ENCODE measurements at places on chromosomes 7 and 10. TPM values are rescaled to one million over a fixed set of nuclear protein-coding genes. Genes with fewer than 3 reads are reported as not detected.

- no peaks in the 10 kb centered on the region for H3K36me3 ChIP-seq
- H3K27ac ChIP-seq, result no peak within 1 kb of the TSS
- no peak within 1 kb of the TSS for H3K4me3 ChIP-seq
- H3K27me3 ChIP-seq, result no peaks in the 10 kb centered on the region
These were observed at the start of gene BLNK for GRCh38 chr10:96271016-96271815. Gene BLNK, minus strand, starts transcription at chr10:96271569. Its CDS starts 171 bp downstream, at chr10:96271398.

- no peaks in the 10 kb centered on the region for H3K36me3 ChIP-seq
- no peak overlapping the region for H3K4me3 ChIP-seq
- H3K4me1 ChIP-seq, result no peaks in the 10 kb centered on the region
These were observed 24.4 kb downstream of the MTURN start for GRCh38 chr7:30159163-30159562.

GRCh38 chr7:101990811-101991418 lies 173.5 kb downstream of the CUX1 start:
- H3K27me3 ChIP-seq, result no peaks in the 10 kb centered on the region
- H3K4me1 ChIP-seq, result peaks cover 2% of the 10 kb centered on the region
- DNase-seq, result no peak
- H3K27ac ChIP-seq, result no peak overlapping the region
- H3K36me3 ChIP-seq, result peaks cover 2% of the 10 kb centered on the region

DNA sequence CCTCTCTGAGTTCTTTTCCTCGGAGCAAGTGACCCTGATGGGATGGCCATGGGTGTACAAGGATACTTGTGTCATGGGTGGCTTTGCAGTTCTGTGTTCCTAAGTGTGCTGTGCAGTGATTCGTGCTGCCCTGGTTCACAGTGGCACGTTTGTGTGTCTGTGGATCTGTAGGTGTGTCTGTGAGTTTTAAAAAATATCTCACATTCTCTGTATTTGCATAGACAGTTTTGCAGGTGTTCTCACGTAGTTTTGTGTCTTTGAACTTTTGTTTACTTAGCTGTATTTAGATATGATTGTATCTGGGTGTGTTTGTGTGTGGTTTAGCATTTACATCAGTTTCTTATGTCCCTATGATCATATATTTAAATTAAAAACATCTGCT lies 3.7 kb downstream of the ZNF775 start:
- DNase-seq, result no peak
- no peaks in the 10 kb centered on the region for H3K36me3 ChIP-seq
- no peak overlapping the region for H3K27ac ChIP-seq
- H3K27me3 ChIP-seq, result no peaks in the 10 kb centered on the region

- H3K27me3 ChIP-seq, result peaks cover 3% of the 10 kb centered on the region
These were observed 554 bp downstream of the FRA10AC1 start for GRCh38 chr10:93701866-93702209.

- no peaks in the 10 kb centered on the region for H3K36me3 ChIP-seq
- DNase-seq, result no peak
- no peaks in the 10 kb centered on the region for H3K27me3 ChIP-seq
- H3K27ac ChIP-seq, result peak overlapping the region; percentile 86
These were observed 722 bp downstream of the UPF2 start for GRCh38 chr10:12041766-12042408.

DNA sequence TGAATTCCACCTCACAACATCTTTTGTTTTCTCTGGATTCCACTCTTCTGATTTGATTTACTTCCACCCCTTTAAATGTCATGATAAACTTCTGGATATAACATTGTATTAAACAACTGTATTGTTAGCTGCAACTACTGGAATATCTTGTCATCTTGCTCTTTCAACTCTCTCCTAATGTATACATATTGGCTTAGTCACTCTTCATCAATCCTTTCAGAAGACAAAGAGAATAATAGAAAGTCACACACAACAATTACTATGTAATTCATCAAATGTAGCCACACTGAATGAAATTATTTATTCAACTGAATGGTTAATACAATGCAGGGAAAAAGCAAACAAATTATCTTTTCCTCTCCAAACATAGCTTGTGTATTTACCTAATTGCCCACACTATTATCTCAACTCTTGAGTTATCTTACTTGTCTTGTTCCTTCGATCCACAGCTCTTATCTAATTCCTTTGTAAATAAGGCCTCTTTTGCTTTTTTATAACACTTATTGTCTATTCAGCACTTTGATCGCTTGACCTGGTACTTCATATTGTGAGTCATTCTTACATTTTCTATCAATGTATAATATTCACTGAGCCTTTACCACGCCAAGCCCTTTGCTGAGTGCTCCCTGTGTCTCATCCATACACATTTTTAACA lies 16.7 kb downstream of the SEMA3A start:
- H3K27me3 ChIP-seq, result no peaks in the 10 kb centered on the region
- no peak for DNase-seq
- peaks cover 4% of the 10 kb centered on the region for H3K36me3 ChIP-seq
- H3K4me3 ChIP-seq, result no peak overlapping the region

- H3K27me3 ChIP-seq, result no peaks in the 10 kb centered on the region
- H3K27ac ChIP-seq, result no peak overlapping the region
- H3K4me3 ChIP-seq, result no peak overlapping the region
These were observed 98.7 kb downstream of the NOC3L start for GRCh38 chr10:94264085-94264484.

DNA sequence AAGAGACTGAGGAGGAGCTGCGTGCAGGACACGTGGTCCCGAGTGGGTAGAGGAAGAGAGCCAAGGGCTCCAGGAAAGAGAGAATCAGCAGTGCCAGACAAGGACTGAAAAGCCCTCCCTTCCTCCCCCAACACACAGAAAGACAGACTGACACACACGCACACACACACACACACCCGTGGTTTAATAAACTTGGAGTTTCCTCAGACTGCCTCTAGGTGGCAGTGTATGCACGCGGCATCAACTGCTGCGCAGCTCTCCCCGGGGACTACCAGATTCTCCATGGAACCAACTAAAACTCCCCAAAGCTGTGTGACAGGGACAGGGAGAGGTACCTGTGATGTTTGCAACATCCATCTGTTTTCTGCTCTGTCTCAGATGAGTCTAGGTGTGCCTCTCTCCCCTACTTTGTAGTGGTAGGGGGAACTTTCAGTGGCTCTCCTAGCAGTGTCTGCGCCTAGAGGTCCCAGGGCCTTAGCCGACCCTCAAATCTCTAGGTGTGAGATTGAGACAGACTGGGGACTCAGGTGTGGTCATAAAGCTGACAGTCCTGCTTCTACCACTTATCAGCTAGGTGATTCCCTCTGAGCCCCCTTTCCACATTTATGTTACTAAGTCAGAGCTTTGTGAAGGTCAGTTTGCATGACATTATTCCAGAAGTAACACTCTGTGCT lies 9.3 kb upstream of the TSPAN14 start:
- no peak overlapping the region for H3K4me3 ChIP-seq
- peaks cover 1% of the 10 kb centered on the region for H3K4me1 ChIP-seq
- H3K27me3 ChIP-seq, result no peaks in the 10 kb centered on the region
- H3K27ac ChIP-seq, result no peak overlapping the region
- peak; percentile 79 for DNase-seq

- no peak overlapping the region for H3K27ac ChIP-seq
- no peaks in the 10 kb centered on the region for H3K4me1 ChIP-seq
- H3K27me3 ChIP-seq, result no peaks in the 10 kb centered on the region
- no peaks in the 10 kb centered on the region for H3K36me3 ChIP-seq
- no peak overlapping the region for H3K4me3 ChIP-seq
These were observed 22.4 kb downstream of the NPC1L1 start for GRCh38 chr7:44518761-44519160.

DNA sequence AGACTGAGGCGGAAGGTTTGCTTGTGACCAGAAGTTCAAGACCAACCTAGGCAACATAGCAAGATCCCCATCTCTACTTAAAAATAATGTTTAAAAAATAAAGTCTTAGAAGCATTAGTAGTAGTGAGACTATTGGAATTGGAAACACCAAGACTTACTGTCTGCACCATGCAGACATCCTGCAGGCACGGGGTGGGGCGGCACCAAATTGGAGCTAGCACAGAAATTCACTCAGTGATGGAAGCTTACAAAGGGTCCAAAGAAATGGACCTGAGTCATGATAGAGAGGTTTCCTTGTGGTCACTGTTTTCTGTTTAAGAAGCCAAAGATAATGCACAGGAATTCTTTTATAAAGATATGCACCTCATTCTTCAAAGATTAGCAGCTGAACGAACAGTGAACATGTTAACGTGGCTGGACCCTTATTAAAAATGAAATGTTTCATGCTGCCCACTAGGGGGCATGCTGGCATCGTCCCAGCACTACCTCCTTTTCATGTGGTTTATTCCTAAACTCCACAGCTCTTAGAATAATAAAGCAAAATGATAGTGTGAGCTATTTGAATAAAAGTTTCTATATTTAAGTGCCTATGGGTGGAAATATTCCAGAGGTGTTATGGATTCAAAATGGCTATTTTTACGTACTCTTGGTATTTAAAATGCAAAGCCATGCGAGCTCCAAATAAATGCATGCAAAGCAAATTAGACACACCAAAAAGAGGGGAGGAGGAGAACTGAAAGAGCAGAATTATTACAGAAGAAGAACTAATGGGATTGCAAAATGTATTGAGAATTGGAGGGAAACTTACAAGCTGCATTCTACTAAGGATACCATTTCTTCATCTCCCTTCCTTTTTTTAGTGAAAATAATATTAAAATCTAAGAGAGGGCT lies 28.6 kb downstream of the PDSS1 start:
- no peak overlapping the region for H3K4me3 ChIP-seq
- no peak overlapping the region for H3K27ac ChIP-seq
- DNase-seq, result peak; percentile 70

- no peak for DNase-seq
- peaks cover 38% of the 10 kb centered on the region for H3K36me3 ChIP-seq
- H3K4me3 ChIP-seq, result no peak overlapping the region
- no peaks in the 10 kb centered on the region for H3K27me3 ChIP-seq
These were observed 52.6 kb downstream of the ITGB1 start for GRCh38 chr10:32905466-32905865.

GRCh38 chr10:83607959-83608745 lies 531.2 kb upstream of the GHITM start:
- H3K4me3 ChIP-seq, result no peak overlapping the region
- no peaks in the 10 kb centered on the region for H3K27me3 ChIP-seq
- DNase-seq, result no peak
- H3K36me3 ChIP-seq, result no peaks in the 10 kb centered on the region
- no peaks in the 10 kb centered on the region for H3K4me1 ChIP-seq

GRCh38 chr10:73771722-73772280 lies 10.0 kb upstream of the CHCHD1 start:
- H3K27me3 ChIP-seq, result no peaks in the 10 kb centered on the region
- DNase-seq, result peak; percentile 19
- H3K27ac ChIP-seq, result peak overlapping the region; percentile 99
- H3K36me3 ChIP-seq, result peaks cover 45% of the 10 kb centered on the region

GRCh38 chr10:91713461-91714072 lies 80.7 kb upstream of the PPP1R3C start:
- no peaks in the 10 kb centered on the region for H3K36me3 ChIP-seq
- no peaks in the 10 kb centered on the region for H3K27me3 ChIP-seq
- H3K4me3 ChIP-seq, result no peak overlapping the region
- no peak overlapping the region for H3K27ac ChIP-seq
- H3K4me1 ChIP-seq, result no peaks in the 10 kb centered on the region

DNA sequence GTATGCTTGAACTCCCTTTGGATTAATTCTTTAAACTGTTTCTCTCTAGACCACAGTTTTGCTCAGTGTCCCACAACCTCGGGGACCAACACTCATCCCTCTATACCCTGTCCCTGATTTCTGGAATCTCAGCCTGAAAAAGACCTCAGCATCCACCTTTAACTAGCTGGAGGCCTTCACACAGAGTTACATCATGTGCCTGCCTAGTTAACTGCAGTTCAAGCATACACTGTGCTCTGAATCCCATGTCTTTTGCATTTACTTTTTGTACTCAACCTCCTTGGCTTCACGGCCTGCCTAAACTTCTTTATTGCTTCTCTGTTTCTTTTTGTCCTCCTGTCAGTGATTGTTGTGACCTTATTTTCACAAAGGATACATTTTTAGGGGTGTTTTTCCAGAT lies 66.7 kb downstream of the PRKG1 start:
- peaks cover 5% of the 10 kb centered on the region for H3K4me1 ChIP-seq
- H3K27ac ChIP-seq, result no peak overlapping the region
- H3K36me3 ChIP-seq, result no peaks in the 10 kb centered on the region
- no peak for DNase-seq
- no peak overlapping the region for H3K4me3 ChIP-seq

- no peak overlapping the region for H3K27ac ChIP-seq
- no peak for DNase-seq
- no peak overlapping the region for H3K4me3 ChIP-seq
- H3K36me3 ChIP-seq, result peaks cover 2% of the 10 kb centered on the region
- no peaks in the 10 kb centered on the region for H3K27me3 ChIP-seq
These were observed 83.9 kb downstream of the HIP1 start for GRCh38 chr7:75654855-75655254.

DNA sequence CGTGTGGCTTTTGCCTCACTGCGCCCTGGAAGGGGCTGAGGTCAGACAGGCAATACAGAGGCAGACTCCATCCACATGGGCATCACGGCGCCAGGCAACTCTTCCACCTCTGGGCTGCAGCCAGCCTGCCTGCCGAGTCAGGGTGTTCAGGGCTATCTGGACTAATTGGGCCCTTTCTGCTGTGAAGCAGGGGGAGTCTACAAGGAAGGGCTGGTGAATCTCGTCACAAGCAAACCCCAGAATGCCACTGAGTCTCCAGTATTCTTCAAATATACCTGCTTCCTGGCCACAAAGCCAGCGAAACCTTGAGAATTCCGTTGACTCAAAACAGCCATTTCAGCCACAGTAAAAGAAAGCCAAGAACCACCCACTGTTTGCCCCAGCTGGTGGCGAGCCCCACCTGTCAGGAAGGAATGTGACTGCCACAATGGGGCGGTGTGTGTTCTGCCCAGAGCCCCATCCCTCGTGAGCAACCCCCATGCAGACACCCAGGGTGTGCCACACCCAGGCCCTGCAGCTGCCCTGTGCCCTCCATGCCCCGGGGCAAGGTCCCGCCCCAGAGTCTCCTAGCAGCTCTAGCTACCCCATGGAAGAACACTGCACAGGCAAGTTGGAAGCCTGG lies 117.3 kb downstream of the FAM53B start:
- no peak overlapping the region for H3K4me3 ChIP-seq
- no peaks in the 10 kb centered on the region for H3K36me3 ChIP-seq
- no peaks in the 10 kb centered on the region for H3K27me3 ChIP-seq
- H3K27ac ChIP-seq, result no peak overlapping the region

DNA sequence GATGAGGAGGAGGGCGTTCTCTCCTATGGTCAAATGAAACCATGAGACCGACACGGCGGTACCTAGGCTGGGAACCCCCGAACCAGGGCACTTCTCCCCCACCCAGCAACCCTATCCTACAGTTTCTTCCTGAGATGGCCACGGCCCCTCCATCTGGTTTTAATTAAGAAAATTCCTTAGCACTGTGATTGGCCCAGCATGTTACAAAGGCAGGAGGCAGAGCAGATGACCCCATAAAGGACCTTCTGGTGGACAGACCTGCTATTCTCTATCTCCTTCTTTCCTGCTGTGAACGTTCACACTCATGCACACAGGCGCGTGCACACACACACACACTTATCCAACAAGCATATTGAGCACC lies 129.4 kb downstream of the RGS10 start:
- H3K4me3 ChIP-seq, result no peak overlapping the region
- no peaks in the 10 kb centered on the region for H3K27me3 ChIP-seq
- no peaks in the 10 kb centered on the region for H3K36me3 ChIP-seq

Gene CYP2C19
- total RNA-seq, result not detected

Gene LRRC4
- 5.8 TPM for total RNA-seq

Gene RAMP3
- total RNA-seq, result 49.8 TPM

Gene POU6F2
- total RNA-seq, result not detected

Gene SUN3
- not detected for total RNA-seq

Gene ELFN1
- total RNA-seq, result 0.89 TPM

Gene ACTL6B
- not detected for total RNA-seq

Gene PRLHR
- not detected for total RNA-seq

Gene SSC4D
- total RNA-seq, result 2.1 TPM

Gene TMEM176A
- total RNA-seq, result 33.1 TPM

Gene BMPER
- total RNA-seq, result 13.8 TPM

Gene HGF
- total RNA-seq, result 25.5 TPM

Gene EIF5AL1
- total RNA-seq, result 0.77 TPM
